CD4-positive, alpha-beta T cell treated with Interleukin-17A for 4 hours (primary cell): ENCODE measurements at places on chromosomes 12 and 14.

DNA sequence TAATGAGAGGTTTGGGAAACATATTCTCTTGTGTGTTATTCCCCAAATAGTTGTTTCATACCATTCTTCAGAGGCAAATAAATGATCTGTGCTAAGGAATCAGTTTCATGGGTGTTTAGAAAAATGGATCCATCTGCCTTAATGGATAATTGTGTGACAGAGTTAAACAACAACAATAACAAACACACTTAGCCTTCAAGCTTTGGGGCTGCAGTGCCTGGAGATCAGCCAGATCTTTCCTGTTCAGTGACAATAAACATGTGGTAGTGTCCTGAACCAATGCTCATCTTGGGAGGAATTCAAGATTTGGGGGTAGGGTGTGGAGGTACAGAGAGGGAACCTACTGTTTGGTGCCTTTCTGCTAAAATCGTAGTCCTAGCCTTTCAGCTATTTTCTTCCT lies 93.7 kb upstream of the PRICKLE1 start:
- no peak for DNase-seq

DNA sequence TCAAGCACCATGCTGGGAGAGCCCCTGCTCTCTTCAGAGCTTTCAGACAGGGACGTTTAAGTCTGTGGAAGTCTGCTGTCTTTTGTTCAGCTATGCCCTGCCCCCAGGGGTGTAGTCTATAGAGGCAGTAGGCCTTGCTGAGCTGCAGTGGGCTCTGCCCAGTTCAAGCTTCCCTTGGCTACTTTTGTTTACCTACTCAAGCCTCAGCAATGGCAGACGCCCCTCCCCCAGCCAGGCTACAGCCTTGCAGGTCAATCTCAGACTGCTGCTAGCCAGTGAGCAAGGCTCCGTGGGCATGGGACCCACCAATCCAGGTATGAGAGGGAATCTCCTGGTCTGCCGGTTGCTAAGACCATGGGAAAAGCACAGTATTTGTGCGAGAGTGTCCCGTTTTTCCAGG lies 37.4 kb upstream of the C12orf71 start:
- DNase-seq, result no peak

DNA sequence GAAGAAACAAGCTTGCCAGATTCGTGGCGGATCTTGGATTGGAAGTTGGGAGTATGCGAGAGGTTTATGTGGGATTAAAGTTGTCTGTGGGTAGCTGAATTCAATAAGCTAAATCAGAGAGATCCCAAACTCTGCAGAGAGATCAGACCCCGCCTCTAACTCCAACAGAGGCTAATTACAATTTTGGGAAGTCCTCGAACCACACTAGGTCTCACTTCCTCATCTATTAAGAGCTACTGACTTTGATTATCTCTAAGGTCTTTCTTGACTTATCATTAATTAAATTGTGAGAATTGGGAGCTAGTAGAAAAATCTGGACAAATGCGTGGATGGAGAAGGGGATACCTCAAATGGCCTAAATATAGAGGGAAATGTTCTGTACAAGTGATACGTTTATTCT lies 9.1 kb downstream of the NTF3 start:
- no peak for DNase-seq

DNA sequence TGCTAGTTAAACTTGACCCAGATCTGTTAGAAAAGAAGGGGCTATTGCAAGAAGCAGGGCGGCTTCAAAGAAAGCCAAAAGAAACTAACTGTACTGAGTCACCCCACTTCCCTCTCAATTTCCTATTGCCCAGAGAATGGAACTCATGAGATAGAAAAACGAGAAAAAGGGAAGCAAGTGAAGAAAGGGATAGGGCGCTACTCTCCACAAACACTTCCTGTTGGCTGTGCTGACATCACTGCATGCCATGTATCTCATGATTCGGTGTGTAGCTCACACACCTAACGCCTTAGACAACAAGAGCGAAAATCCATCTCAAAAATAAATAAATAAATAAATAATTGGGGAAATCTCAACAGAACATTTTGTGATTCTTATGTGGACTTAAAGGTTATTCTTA lies 13.0 kb upstream of the P2RX4 start:
- DNase-seq, result peak; percentile 21

DNA sequence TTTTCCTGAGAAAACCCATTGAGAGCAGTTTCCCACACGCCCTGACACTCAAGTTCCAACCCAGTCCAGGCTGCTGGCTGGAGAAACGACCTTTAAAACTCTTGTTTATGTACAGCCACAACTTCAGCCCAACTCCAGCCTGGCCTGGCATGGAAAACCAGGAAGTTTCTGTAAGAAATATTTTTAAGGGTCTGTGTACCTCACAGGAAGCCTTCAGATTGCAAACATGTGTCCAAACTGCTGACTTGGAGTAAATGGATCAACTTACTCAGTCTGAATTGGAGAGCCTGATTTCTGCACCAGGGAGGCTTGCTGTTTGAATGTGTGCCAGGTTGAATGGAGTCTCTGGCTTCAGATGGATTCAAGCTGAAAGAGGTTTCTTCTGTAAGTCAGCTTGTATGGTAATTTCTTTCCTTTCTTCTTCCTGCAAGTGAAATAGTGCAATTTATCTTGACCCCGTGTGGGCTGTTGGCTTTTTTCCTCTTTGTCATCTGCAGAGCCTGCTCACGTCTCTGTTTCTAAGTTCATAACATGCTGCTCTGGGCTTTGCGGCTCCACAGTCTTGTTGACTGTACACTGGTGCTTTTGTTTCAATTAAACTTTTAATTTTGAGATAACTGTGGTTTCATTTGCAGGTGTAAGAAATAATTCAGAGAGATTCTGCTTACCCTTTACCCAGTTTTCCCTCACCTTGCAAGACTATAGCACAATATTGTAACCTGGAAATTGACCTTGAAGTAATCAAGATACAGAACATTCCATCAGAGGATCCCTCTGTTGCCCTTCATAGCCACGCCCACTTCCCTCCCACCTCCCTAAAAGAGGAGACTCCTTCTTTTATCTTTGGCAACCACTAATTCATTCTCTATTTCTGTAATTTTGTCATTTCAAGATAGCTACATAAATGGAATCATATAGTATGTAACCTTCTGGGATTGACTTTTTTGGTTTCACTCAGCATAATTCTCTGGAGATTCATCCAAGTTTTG lies 109.7 kb upstream of the PRMT8 start:
- DNase-seq, result no peak
